ENCODE measurements at places on chromosomes 7 and 10.

GRCh38 chr7:24854866-24855265 is 97.6 kb upstream of the GSDME start:
- DNase-seq, result peak; percentile 19

- DNase-seq, result peak; percentile 37
Measured at GRCh38 chr10:67912331-67912946, 28.0 kb downstream of the SIRT1 start.

DNA sequence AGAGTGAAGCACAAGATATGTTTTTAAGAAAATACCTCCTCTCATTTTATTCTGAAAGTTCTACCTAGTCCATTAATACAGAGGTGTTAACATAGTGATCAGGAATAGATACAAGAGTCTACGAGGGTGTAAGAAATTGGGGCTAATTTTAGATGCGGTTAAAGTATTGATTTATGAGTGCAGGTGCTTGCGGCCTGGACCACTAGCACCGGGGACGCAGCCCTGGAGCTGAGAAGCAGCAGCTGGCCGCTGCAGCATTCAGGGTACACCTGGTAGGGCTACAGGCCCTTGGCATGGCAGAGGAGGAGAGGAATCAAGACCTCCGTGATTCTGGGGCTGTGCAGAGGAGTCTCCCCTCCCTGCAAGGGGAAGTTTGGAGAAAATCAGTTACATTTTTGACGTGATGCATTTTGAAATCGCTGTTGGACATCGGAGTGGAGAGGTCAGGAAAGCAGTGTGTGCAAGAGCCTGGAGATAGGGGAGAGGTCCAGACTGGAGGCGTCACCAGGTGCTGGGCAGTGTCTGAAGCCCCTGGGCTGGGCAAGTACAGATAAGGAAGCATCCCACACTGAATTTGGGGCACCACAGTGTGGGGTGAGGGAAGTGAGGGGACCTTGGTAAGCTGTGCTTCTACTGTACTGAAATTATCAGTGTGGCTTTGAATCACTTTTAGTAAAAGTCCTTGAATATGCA is 112.3 kb downstream of the VWC2 start:
- no peak for DNase-seq

- DNase-seq, result no peak
Measured at GRCh38 chr10:73779539-73780197, 2.2 kb upstream of the CHCHD1 start.

- DNase-seq, result no peak
Measured at GRCh38 chr10:115903845-115904244, 369.2 kb downstream of the GFRA1 start.

- peak; percentile 4 for DNase-seq
Measured at GRCh38 chr7:138370956-138371355, 89.1 kb upstream of the TRIM24 start.

DNA sequence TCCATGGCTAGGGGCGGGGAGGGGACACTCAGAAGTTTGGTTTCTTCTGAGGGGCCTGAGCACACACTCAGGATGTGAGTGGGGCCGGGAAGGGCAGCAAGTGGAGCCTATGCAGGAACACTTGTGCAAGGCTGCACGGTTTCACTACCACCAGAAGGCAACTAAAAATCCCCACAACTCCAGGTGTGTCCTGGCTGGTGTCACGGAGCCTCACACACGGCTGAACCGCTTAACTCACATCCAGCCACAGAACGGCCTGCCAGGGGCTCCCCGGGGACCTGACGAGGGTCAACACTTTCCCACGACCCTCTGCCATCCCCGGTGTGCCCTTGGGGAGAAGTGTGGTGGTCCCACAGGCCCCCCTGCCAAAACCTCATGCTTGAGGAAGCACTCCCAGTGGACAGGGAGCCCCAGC is 173.9 kb downstream of the ELFN1 start:
- DNase-seq, result no peak

GRCh38 chr7:128053023-128053422 is 21.8 kb upstream of the LRRC4 start:
- peak; percentile 41 for DNase-seq

GRCh38 chr7:156058248-156058647 is 246.0 kb upstream of the SHH start:
- DNase-seq, result no peak

DNA sequence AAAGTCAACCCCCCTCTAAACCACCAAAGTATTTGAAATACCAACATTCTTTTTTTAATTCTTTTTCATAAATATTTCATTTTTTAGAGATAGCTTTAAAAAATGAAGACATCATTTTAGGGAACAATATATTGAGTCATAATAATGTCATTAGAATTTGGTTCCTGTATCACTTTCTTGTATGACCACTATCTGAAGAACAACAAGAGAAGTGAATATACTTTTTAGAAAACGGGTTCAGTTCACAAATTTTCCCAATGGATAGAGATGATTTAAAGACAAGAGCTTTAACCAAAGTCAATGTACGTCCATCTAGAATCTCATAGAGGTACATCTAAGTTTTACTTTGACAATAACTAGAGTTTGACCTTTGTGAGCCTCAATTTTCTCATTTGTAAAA is 48.2 kb downstream of the CUBN start:
- DNase-seq, result no peak

DNA sequence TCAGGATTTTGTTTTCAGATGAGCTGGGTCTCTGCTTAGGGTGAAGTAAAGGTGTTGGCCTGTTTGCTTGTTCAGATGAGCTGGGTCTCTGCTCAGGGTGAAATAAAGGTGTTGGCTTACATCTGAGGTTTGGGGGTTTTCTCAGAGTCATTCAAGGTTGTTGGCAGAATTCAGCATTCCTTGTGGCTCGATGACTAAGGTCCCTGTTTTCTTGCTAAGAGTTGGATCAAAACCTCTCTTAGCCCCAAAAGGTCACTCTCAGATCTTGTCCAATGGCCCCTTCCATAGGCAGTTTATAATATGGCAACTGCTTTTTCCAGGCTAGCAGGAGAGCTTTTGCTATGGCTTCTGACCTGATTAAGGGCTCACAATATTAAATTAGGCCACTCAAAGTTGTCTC is 106.6 kb downstream of the ADAM22 start:
- peak; percentile 47 for DNase-seq

DNA sequence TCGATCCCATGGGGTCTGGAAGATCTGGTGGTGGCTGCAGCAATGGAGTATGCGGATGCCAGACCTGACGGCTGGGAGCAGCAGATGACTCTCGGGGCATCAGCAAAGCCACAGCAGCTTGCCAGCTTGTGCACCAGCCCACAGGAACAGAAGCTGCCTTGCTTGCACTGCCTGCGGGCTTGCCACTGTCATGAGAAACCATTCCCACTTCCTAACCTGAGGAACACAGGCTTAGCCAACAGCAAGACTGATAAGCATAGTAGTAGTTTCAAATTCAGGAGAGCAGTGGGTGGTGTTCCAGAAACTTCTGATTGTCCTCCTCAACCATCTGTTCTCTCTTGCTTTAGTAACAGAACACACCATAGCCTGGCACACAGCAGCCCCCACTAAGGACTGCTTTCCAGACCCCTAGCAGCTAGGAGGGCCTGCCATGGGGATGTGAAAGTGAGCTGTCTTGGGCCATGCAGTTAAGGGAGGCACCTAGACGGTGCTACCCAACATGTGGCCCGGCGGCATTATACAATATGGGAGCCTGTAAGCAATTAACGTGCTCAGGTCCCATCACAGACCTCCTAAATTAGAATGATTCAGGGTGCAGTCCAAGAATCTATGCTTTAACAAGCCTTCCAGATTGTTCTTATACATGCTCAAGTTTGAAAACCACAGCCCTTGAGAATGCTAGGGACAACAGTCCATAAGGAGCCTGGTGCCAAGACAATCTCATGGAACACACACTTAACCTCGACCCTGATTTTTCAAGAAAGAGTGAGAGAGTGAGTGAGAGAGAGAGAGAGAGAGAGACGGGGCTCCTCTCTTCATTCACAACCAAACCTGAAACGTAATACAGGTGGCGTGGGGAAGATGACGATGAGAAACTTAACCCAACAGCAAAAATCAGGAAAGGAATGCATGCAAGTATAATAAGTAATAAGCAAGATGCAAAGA is 7.1 kb downstream of the ANXA11 start:
- DNase-seq, result no peak

DNA sequence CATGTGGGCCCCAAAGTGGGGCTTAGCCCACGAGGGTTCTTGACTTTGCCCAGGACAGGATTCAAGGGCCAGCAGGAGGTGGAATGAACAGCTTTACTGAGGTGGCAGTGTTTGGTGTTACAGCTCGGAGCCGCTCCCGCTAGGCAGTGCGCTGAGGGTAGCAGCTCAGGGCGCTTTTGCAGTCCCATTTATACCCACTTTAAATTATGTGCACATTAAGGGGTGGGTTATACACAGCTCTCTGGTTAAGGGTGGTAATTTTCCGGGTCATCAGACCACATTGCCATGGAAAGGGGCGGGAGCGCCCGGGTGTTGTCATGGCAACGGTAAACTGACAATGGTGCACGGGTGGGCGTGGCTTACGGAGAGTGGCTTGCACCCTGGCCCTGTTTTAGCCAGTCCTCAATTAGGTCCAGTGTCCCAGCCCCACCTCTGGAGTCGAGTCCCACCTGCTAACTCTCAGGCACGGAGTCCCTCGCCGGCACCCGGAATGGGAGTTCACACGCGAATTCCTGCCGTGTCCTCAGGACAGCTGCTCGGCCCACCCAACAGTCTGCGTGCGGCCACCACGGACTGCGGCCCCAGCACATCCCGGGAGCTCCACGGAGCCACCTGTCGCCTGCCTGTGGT is 58.2 kb upstream of the PDGFA start:
- no peak for DNase-seq

DNA sequence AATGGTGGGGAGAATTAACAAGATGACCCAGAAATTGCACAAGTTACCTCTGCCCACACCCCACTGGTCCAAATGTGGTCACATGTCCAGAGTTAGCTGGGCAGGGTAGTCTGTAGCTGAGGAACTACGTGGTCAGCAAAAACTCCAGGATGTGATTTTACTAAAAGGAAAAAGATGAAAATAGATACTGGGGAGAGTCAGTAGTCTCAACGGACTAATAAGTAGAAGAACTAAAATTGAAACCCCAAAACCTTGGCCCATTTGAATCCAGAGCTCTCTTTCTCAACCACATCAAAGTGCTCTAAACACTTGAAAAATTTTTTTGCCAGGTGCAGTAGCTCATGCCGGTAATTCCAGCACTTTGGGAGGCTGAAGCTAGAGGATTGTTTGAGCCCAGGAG is 146.3 kb downstream of the SKIDA1 start:
- no peak for DNase-seq

GRCh38 chr7:105769901-105770628 is 106.3 kb downstream of the ATXN7L1 start:
- DNase-seq, result no peak

DNA sequence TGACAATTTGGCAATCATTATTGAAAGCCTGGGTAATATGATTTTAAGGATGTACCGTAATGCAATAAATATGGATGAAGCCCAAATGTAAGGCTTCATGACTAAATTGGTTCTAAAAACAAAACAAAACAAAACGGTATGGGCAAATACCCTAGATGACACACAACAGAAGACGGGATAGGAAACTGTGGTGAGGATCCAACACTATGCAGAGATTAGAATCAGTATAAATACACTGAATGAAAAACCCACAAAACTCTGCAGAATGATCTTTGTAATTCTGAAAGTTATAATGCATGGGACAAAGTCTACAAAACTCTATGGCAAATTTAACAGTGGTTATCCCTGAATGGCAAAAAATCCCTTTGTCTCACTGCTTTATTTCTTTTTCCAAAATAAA is 57.6 kb downstream of the MALSU1 start:
- peak; percentile 81 for DNase-seq

DNA sequence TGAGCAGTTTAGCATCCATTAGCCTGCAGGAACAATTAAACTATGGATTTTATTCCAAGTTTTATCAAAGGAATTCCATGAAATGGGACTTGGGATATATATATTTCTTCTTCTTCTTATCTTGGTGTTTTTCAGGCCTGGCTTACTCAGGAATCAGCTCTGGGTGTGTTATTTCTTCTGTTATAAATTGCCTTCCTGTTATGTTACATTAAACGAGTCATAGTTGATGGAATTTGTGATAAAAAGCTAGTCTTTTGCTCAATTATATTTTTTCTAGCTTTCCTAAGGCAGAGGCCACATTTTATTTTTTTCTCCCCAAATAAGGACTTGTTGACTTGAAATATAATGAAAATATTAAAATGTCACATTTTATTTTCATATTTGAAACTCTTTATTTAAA is 141.3 kb downstream of the EPC1 start:
- peak; percentile 44 for DNase-seq

GRCh38 chr7:44769776-44770294 is 21.2 kb downstream of the ZMIZ2 start:
- peak; percentile 64 for DNase-seq

DNA sequence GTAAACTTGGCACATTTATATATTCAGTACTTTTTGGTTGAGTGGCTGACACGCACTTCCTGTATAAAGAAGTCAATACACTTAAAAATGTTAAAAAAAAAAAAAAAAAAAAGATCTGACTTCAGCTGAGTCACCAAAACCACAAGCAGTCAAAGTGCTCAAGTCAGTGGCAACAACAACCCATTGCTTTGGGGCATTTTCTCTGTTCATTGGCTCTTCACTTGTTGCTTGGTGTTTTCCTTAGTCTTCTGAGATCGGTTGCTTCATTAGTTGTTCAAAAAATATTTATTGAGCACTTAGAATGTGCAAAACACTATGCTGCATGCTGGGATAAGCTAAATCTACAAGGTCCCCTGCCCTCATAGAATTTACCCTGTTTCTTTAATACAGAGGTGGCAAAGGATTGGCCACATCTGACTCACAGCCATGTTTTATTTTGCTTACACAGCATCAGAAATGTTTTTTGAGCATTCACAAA is 63.7 kb downstream of the ZNRF2 start:
- DNase-seq, result peak; percentile 96

- DNase-seq, result peak; percentile 74
Measured at GRCh38 chr10:88810196-88810961, 7.8 kb downstream of the LIPM start.

- no peak for DNase-seq
Measured at GRCh38 chr7:27165089-27165995, at the start of gene HOXA9. TSS of gene HOXA9 (minus strand) at chr7:27165537. CDS start at chr7:27165457, 80 bp downstream.

GRCh38 chr10:69124563-69125268 is 738 bp downstream of the VPS26A start:
- DNase-seq, result peak; percentile 64

Data from iris pigment epithelial cell (primary cell).